ENCODE measurements at places on chromosomes 4 and X.

- DNase-seq, result no peak
Measured at GRCh38 chr4:2914256-2915126, 48.7 kb downstream of the NOP14 start.

DNA sequence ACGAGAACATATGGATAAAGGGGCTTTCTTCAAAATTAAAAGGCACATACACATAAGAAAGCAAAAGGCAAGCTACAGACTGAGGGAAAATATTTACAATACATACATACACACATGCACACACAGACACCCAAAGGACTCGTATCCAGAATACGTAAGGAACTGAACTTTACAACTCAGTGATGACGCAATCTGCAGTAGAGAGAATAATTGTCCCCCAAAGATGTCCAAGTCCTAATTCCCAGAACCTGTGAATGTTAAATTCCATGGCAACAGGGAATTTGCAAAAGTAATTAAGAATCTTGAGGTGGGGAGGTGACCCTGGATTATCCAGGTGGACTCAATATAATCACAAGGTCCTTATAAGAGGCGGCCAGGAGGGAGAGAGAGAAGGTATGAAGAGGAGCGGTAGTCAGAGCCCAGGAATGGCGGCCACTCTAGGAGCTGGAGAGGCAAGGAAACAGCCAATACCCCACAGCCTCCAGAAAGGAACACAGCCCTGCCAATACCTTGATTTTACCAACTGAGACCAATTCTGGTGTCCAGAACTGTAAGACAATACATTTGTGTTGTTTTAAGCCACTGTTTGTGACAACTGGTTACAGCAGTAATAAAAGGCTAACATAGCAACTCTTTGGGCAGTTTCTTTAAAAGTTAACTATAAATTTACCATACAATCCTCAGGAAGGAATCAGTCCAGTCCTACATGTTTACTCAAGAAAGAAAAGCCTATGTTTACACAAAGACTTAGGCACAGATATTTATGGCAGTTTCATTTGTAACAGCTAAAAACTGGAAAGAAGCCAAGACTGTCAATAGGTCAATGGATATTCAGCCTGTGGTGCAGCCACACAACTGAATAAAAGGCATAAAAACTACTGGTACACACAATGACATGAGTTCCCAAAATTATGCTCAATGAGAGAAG lies 27.3 kb upstream of the STS start:
- DNase-seq, result no peak

DNA sequence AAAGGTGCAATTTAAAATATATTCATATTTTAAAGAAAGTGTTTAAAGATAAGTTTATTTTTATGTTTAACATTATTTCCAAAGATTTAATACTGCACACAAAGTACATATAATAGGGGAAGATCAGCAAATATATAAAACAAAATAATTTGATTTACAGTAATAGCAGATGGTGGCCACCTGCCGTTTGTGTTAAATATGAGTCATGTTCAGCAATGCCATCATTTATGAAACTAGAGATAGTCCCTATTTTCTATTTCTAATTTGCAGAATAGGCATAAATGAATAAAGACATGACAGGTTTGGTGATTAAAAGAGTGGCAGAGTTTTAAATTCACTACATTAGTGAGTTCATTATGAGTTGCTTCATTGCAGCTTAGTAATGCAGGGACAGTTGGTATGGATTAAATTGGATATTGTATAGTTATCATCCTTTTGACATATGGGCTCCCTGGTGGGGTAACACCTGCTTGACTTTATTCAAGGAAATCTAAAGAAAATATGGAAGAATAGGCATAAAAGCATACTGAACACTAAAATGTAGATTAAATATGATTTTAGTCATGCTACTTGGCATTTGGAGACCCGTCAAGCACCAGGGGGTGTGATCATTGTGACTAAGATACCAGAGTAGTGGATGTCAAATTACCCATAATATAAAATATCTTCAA lies 78.8 kb upstream of the BANK1 start:
- DNase-seq, result peak; percentile 5

GRCh38 chrX:119708936-119709335 lies 16.0 kb upstream of the SEPTIN6 start:
- no peak for DNase-seq

DNA sequence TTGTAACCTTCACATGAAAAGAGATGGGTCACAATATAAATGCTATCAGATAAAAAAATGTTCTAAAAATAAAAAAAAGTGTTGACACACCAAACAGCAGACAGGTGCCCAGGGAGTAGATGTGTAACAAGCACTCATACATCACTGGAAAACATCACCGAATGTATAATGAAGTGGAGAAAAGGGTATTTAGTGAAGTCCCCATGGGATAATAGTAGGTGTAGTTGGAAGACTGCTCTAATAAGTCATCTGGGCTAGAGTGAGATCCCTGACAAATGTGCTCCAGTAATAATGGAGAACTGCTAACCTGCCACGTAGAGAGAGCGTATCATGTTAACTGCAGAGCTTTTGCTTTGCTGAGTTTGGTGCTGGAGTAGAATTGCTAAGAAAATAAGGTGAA lies 152.0 kb downstream of the GRIA2 start:
- DNase-seq, result no peak

DNA sequence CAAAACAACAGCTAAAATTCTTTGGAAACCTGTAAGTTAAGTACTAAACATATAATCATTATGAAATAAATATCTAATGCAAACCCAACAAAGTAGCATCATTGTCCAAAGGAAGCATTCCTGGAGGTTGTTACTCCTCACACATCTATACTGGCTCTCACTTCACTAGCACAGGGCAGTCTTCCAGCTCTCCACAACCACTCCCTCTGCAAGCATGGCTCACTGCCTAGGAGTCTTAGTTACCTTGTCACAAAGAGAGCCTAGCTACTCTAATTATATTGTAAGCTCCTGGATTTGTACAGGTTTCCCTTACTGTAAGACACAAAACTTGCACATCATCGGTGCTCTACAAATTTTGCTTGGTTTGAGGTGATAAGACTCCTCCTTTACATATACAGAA lies 76.1 kb downstream of the AMMECR1 start:
- DNase-seq, result no peak

DNA sequence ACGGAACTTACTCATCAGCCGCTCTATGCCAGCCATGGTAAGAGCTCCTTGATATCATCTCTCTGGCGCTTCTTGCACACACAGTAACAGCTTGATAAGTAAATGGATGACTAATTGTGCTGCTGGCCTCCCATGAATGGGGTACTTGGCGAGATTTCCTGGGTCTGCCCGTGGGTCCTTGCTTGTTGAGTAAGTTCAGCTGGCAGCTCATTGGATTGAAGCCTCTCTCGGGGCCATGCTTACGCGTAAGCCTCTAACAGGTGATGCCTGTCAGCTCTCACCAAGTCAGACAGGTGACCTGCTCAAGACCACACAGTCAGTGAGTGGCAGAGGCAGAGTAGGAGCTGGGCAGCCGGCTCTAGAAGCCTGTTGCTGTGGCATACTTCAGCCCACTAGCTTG lies 7.7 kb downstream of the NSG1 start:
- DNase-seq, result no peak

DNA sequence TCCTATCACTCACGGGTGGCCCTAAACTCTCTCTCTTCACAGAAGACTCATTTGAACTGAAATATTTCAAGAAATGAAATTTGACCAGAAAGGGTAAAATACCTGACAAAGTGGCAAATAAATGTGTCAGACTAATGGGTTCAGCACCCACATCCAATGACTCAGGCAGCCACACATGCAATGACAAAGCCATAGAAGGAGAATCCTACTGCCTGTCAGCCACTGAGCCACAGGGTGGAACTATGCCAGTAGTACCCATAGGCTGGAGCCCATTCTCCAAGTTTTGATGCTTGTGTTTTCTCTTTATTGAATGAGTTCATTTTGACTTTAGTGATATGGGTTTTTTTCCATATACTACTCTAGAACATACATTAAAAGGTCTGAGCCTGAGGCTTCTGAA lies 179.0 kb downstream of the BEND2 start:
- DNase-seq, result no peak

GRCh38 chrX:55389376-55389775 lies 62.6 kb upstream of the MAGEH1 start:
- no peak for DNase-seq

DNA sequence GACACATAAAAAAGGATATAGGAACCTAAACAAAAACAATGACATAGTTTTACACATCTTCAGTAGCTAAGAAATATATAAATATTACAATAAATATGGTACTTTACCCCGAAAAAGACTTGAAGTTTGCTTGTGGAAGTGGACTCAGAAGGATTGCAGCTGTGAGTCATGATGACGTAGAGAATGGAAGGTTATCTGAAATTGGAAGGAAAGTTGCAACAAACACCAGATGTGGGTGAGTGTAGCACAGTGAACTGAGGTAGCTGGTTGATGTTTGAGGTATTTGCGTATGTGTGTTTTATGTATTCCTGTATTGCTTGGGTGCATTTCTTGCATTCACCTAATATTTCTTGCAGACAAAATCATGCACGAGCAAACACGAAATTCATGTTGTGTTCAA lies 113.0 kb downstream of the ARX start:
- no peak for DNase-seq

DNA sequence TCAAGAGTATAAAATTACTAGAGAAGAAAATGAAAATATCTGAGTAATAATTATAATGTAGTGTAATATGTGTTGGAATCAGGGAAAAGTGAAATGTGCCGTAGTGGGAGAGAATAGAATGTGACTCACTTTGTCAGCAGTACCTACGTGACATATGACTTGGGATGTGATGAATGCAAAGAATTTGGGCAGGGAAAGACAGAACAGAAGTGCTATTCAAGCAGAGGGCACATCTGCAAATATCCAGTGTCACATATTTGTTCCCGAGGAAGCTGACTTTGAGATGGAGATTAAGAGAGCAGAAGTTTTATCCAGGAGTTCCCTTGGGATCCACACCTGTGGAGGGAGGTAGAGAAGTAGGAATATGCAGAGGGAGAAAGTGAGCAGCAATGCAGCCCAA lies 69.3 kb upstream of the HS3ST1 start:
- DNase-seq, result no peak

- DNase-seq, result no peak
Measured at GRCh38 chr4:115433491-115433890, 320.1 kb upstream of the NDST4 start.

- no peak for DNase-seq
Measured at GRCh38 chrX:116726806-116727205, 264.0 kb upstream of the CT83 start.

- no peak for DNase-seq
Measured at GRCh38 chr4:7431696-7432530, 2.8 kb downstream of the PSAPL1 start.

GRCh38 chr4:127534041-127534825 lies 98.5 kb upstream of the INTU start:
- no peak for DNase-seq

DNA sequence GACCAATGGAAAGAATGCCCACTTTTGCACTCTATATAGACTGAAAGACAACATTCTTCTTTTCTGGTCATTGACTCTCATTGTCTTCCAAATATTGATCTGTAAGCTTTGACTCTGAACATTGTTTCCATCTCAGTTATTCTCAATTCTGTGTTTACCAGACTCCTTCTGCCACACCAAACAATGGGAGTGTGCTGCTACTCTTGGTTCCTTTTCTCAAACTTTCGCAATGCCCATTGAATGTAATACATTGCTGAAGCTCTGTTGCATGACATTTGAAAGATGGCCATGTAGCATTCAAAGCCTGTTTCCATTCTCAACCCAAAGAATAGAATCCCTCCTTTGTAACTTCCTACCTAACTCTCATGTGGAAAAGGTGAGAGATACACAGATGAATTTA lies 136.2 kb downstream of the BTC start:
- no peak for DNase-seq

DNA sequence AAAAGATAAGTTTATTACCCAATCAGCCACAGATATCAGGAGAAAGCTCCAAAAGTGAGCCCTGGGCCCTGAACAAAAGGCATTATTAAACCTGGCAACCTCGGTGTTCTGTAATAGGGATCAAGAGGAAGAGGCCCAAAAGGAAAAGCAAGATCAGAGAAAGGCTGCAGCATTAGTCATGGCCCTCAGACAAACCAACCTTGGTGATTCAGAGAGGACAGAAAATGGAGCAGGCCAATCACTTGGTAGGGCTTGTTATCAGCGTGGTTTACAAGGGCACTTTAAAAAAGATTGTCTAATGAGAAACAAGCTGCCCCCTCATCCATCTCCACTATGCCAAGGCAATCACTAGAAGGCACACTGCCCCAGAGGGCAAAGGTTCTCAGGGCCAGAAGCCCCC lies 75.7 kb downstream of the AGTR2 start:
- DNase-seq, result no peak

DNA sequence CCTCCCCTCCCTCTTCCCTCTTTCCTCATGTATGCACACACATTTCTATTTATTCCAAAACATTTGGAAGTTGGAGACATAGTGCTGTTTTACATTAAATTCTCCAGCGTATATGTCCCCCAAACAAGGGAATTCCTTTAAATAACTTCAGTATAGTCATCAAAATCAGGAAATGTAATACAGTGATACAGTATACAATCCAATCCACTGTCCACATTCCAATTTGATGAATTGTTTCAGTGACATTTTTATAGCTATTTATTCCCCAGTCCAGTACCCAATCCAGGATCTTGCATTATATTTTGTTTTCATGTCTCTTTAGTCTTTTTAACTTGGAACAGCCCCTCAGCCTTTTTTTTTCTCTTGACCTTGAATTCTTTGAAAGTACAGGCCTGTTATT lies 233.0 kb downstream of the DKK2 start:
- DNase-seq, result no peak

GRCh38 chr4:108184453-108185049 lies 15.8 kb upstream of the LEF1 start:
- DNase-seq, result no peak

- DNase-seq, result peak; percentile 90
Measured at GRCh38 chr4:38675146-38676121, 11.4 kb downstream of the KLF3 start.

DNA sequence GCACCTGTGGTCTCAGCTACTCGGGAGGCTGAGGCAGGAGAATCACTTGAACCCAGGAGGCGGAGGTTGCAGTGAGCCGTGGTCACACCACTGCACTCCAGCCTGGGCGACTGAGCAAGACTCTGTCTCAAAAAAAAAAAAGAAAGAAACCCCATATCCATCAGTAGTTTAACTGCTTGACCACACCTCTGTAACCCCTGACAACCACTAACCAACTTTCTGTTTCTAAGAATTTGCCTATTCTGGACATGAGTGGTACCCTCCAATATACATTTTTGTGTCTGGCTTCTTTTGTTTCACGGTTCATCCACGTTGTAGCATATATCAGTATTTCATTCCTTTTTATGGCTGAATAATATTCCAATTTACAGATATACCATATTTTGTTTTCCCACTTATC lies 9.1 kb downstream of the PPAT start:
- no peak for DNase-seq

GRCh38 chr4:11111876-11112275 lies 316.8 kb downstream of the HS3ST1 start:
- DNase-seq, result no peak

GRCh38 chr4:6439120-6439762 lies 33.2 kb downstream of the PPP2R2C start:
- peak; percentile 61 for DNase-seq

- DNase-seq, result peak; percentile 93
Measured at GRCh38 chr4:87270144-87270543, 49.7 kb upstream of the KLHL8 start.
